ENCODE measurements at places on chromosomes 12 and 14. TPM values are rescaled to one million over a fixed set of nuclear protein-coding genes. Genes with fewer than 3 reads are reported as not detected.

The SMCO2 gene
- total RNA-seq, result not detected

GRCh38 chr14:93857081-93857480, 68.8 kb upstream of the PRIMA1 start:
- DNase-seq, result no peak

The TESPA1 gene
- total RNA-seq, result 2.2 TPM

DNA sequence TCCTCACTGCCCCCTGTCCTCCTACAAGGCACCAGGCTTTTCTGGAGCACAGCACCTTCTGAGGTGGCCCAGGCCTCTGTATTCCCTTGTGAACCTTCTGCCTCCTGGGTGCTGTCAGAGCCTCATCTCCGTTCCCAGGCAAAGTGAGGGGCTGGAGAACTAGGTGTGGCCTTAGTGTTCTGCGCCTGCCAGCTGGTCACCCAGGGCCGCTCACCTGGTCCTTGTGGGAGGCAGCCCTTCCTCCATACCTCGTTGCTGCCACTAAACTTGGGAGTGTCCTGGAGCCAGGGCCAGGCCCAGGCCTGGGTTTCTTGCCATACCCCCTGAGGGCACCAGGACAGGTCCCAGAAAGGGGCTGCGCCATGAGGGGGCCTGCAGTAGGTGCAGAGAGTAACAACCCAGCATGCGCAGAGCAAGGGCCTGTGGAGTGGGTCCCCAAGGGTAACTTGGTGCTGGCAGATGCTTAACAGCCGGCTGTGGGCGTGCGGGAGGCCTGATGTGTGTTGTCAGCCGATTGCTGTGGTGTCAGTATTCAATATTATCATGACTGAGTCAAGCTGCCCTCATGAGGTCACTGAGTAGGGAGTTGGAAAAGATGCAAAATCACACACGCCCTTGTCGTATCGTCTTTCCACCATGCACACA, 17.1 kb downstream of the OTUB2 start:
- no peak for DNase-seq

DNA sequence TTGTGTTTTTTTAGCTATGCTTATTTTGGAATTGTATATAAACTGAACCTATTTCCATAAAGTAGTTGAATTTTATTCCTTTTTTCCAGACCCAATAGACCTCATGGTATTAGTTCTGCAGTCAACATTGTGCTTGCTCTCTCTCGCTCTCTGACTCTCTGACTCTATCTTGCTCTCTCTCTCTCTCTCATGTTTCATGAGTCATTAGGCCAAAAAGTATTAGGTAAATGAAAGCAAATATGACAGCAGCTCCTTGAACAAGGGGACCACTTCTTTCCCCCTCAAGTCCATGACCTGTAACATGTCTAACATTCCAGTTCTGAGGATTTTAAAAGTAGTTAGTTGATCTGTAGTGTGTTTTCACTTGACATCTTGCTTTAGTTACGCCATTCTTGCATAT, 14.0 kb upstream of the C12orf71 start:
- DNase-seq, result no peak

- DNase-seq, result no peak
These were observed 102.2 kb downstream of the TTC6 start for GRCh38 chr14:37697489-37698121.

Data from omental fat pad (tissue), 4 donors.